ENCODE measurements at places on chromosomes 2 and 18.

DNA sequence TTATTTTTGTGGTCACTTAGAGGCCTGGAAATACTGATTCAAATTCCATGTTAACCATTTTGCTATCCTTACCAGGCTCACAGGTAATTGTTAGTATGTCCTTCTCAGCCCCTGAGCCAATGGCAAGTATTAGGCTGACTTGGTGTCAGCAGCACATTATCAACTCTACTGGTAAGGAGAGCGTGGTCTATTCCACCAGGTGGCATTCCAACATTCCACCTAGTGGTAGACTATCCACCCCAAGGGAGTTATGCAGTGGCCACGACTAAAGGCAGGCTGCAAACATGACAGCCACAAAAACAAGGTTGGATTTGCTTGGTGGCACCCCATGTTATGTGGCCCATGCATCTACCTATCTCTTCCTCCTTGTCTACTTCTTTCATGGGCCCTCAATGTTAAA is 31.8 kb upstream of the GCC2 start:
- DNase-seq, result no peak

GRCh38 chr18:78681934-78682333 is 297.7 kb upstream of the SALL3 start:
- DNase-seq, result no peak

GRCh38 chr18:49949951-49950395 is 136.6 kb upstream of the ACAA2 start:
- DNase-seq, result no peak

DNA sequence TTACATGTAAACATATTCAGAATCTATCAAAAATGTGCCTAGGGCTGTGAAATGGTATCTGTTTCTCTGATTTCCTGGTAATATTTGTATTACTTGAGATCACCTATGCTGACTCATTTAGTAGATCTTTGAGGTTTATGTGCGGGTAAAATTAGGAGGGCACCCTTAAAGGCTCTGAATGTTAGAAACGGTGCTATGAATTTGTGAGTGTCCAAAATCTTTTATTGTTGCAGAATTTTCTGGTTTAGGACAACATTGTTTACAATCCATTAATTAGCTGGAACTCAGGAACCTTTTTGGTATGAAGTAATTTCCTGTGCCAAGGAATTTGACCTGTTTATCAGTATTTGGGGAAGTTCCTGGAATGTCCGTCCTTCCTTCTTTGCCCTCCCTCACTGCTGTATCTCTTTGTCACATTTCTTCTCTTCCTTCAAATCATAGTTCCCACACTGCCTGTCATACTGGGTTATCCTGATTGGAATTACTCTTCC is 130.5 kb downstream of the TANC1 start:
- DNase-seq, result no peak

GRCh38 chr2:127471286-127471988 is 53.2 kb downstream of the PROC start:
- DNase-seq, result no peak

- DNase-seq, result no peak
These were observed 118.9 kb downstream of the LPIN1 start for GRCh38 chr2:11865378-11865777.

DNA sequence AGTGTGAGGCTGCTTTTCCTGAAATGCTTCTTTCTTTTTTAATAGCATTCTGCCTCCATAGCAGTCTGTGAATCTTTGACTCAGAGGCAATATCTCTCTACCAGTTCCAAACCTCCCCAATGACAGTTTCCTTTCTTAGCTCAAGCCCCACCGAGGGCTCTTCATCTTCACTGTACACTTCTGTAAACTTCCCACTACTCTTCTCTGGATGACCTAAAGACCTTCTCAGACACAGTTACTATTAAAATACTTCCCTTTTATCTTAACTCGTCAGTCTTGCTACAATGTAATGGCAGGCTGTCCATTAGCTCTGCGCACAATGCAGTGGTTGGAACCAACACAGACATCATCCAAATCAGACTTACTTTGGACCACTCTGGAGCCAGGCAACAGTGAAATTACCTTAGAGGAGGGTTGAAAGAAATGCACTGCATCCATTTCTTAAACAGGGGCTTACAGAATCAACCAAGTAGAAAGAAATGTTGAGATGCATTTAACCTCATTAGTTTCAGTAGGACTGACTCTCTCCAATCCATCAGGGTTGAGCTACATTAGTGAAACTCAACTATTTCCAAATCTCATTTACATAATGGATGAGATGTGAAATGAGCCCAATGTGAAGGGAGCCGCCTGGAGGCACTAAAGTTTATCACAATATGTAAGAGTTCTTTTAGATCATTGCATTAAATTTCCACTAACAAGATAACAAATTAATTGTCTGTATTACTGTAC is 343.8 kb downstream of the SETBP1 start:
- no peak for DNase-seq

DNA sequence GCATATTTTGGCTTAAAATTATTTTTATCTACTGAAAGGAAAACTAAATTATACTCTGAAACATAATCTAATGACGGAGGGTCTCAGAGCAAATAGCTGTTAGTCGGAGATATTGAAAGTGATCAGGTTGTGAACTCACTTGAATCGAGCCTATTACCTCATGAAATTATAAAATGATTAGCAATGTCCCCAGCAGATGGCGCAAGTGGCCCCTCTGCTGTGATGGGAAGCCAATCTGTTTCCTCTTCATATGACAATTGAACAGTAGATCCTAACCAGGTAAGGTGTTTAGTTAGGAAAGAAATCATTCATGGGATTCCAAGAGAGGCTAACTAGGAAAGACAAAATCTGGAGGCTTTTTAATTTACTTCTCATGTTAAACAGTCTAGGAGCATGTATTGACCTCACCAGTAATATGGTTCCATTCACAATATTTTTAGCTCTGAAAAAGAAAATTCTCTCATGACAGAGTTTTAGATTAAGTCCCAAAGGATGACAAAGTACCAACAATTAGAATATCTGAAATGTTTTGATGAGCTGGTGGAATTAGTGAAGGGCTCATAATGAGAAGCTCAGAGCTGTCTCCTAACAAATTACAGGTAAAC is 29.9 kb upstream of the MPPE1 start:
- peak; percentile 60 for DNase-seq

DNA sequence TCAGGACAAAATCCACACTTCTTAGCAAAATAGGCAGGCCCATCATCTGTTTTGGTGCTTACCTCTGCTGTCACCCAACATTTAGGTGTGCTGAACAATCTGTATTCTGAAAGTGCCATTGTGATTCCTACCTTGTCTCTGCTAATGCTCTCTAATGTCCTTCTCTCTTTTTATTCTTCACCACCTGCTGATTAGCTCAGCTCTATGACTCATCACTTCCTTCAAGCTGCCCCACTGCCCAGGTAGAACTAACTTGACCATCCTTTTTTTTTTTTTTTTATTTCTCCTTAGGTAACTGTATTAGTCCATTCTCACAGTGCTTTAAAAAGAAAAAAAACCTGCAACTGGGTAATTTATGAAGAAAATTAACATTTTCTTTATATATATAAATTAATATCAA is 478.7 kb upstream of the POU3F3 start:
- no peak for DNase-seq

DNA sequence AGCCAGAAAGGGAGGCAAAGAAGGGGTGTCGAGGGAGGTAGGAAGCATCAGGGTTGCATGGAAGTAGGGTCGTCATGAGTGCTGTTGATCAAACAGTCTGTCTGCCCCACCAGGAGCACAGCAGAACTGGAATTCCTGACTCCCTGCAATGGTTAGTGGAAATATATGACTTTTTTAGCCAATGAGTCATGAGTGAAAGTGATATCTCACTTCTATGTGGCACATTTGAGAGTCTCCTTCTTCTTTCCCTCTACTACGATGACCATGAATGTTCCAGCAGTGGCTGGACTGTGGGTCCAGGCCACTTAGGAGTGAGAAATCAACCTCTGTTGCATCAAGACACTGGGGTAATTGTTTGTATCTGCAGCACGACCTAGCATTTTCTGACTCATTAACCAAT is 199.5 kb downstream of the TTC32 start:
- no peak for DNase-seq

GRCh38 chr18:52190195-52190594 is 149.8 kb upstream of the DCC start:
- no peak for DNase-seq

- DNase-seq, result no peak
These were observed 149.9 kb upstream of the TWIST2 start for GRCh38 chr2:238698072-238698352.

GRCh38 chr2:61878761-61879160 is 9.7 kb downstream of the CCT4 start:
- DNase-seq, result no peak

- no peak for DNase-seq
These were observed 168.7 kb upstream of the GULP1 start for GRCh38 chr2:188122985-188123384.

DNA sequence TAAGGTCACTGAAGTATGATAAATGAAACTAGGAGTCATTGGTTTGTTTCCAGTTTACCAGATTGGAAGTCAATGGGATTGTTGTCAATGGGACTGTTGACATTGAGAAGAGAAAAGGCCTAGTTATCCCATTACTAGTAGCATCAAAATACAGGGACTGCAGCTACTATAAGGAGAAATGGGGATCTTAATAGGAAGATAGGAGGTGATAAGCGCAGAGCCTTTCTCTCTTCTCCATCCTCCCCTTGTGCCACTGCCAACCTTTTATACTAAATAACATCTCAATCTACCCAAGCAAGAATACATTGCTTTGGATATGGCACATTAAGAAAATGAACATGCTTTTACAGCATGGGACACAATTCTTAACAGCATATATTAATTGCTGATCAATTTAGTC is 10.5 kb upstream of the BBS5 start:
- no peak for DNase-seq

GRCh38 chr2:131567891-131568290 is 40.2 kb downstream of the CCDC74A start:
- no peak for DNase-seq

DNA sequence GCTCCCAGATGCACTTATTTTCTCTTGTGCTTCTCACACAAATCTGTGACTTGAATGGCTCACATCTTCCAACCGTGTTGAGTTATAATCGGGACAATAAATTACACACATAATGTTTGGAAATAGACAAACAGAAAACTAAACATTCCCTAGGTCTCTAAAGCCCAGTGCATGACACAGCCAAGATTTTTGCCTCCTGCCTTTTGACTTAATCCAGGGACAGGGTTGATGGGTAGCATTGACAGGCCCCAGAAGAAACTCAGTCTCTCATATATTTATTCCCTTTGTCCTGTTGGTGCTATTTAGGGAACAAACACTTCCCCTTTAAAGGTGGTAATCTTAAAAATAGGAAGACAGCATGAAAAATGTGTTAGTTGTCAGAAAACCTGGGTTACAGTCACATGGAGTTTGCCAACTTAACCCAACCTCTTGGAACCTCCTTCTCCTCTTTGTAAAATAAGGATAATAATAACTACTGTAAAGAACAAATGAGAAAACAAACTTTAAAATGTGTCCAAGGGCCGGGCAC is 24.0 kb upstream of the ARPC2 start:
- no peak for DNase-seq

GRCh38 chr2:19963386-19963785 is 26.5 kb downstream of the WDR35 start:
- no peak for DNase-seq

Data from activated CD4-positive, CD25-positive, alpha-beta regulatory T cell treated with anti-CD3 and anti-CD28 coated beads, Interleukin-2, amount 50 U/mL, for 16 hours (primary cell).